ENCODE measurements at places on chromosomes 5 and 9.

- peak; percentile 25 for DNase-seq
Observed at GRCh38 chr5:84285641-84286637, 98.7 kb downstream of the EDIL3 start.

DNA sequence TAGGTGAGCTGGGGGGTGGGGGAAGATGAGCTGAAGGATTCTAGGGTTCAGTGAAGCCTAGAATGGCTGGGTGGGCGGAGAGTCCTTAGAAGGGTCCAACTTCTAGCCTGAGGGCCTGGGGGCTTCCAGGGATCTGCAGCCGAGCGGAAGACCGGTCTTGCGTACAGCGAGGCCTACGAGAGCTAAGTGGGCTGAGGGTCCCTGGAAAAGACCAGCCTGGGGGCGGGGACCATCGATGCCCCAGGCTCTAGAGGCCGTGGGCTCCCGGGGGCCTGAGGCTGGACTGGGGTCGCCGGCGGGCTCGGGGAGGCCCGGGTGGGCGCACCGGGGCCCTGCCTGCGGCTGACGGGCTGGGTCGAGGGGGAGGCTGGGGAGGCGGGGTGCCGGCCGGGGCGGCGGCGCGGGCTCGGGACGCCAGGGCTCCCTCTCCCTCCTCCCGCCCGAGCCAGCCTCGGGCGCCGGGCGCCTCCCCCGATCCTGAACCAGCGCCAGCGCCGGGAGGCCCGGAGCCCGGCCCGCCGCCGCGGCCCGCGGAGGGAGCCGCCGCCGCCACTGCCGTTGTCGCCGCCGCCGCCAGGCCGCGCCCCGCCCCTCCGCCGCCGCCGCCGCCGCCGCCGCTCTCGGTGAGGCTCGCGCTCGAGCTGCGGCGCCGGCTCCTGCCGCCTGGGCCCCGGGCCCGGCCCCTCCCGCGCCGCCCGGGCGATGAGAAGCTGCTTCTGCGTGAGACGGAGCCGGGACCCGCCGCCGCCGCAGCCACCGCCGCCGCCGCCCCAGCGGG, at the start of gene MVB12B:
Gene MVB12B (plus strand): TSS at position 602 of the 778 bp plus-strand sequence. CDS start 101 bp downstream, at position 703.
- DNase-seq: peak; percentile 53

- DNase-seq: no peak
Observed at GRCh38 chr9:14645648-14646047, 47.6 kb downstream of the ZDHHC21 start.

- DNase-seq: no peak
Observed at GRCh38 chr5:7364226-7364875, 31.6 kb upstream of the ADCY2 start.

DNA sequence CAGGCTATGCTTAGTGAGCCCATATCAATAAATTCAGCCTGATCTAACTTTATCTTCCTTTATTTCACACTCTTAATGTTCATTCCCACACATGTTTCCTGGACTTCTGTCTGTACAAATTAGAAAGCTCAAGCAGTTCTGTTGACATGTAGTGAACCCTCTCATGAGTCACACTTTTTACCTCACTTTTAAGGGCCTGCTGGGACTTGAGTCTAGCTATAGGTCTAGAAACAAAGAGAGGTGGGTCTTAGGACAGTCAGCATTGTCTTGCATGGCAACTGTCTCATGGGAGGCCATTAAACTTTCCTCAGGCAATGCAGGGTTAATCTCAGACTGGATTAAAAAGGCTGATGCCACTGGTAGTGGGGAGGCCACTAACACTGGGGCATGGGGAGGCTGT, 8.6 kb upstream of the CCNH start:
- DNase-seq: no peak

DNA sequence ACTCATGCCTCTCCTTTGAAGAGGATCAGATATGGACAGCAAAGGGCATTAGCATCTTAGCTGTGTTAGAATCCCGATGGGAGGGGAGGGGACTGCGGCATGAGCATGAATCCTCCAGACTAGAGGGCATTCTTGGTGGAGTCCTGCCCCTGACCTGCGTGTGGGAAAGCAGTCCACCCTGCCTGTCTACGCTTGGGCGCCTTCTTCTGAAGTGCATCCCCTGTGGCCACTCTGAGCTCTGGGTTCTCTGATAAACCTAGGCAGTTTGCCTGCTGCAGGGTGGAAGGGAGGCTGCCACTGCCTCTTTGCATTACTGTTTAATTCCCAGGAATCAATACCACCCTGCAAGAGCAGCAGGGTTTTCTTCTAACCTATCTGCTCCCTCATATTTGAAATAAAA, 169.3 kb downstream of the INSYN2B start:
- no peak for DNase-seq

DNA sequence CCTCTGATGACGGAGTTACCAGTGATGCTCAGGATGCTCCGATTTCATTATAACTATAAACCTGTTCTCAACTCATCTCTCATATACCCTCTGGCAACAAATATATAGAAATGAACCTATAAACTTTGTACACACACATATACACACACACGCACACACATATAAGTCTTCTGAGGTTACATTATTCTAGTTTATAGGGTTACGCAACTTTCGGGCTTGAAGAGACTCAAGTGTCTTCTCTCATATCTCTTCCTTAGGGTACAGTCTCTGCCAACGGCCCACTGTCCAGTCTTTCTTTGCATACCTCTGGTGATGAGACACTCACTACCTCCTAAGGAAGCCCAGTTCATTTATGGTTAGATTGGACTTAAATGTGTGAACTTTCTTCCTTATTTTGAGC, 69.4 kb upstream of the TBC1D2 start:
- no peak for DNase-seq
